Thoracic aorta (tissue), 2 donors: ENCODE measurements at places on chromosomes 3 and 15. TPM values are rescaled to one million over a fixed set of nuclear protein-coding genes. Genes with fewer than 3 reads are reported as not detected.

IGSF11 gene
- 0.71 TPM for total RNA-seq

PAQR5 gene
- 6.1 TPM for total RNA-seq

ANO10 gene
- total RNA-seq, result 22.4 TPM

VGLL3 gene
- total RNA-seq, result 45.6 TPM

FAM98B gene
- 14.0 TPM for total RNA-seq

BCL6 gene
- 169 TPM for total RNA-seq

C2CD4A gene
- 1.8 TPM for total RNA-seq

GPR176 gene
- total RNA-seq, result 88.0 TPM

LSMEM2 gene
- total RNA-seq, result not detected

CEP70 gene
- total RNA-seq, result 18.4 TPM

FRMD5 gene
- total RNA-seq, result 0.27 TPM

C2CD4B gene
- 42.1 TPM for total RNA-seq

- no peak for DNase-seq
Observed at GRCh38 chr3:57959423-57960173, 48.6 kb upstream of the FLNB start.

DNA sequence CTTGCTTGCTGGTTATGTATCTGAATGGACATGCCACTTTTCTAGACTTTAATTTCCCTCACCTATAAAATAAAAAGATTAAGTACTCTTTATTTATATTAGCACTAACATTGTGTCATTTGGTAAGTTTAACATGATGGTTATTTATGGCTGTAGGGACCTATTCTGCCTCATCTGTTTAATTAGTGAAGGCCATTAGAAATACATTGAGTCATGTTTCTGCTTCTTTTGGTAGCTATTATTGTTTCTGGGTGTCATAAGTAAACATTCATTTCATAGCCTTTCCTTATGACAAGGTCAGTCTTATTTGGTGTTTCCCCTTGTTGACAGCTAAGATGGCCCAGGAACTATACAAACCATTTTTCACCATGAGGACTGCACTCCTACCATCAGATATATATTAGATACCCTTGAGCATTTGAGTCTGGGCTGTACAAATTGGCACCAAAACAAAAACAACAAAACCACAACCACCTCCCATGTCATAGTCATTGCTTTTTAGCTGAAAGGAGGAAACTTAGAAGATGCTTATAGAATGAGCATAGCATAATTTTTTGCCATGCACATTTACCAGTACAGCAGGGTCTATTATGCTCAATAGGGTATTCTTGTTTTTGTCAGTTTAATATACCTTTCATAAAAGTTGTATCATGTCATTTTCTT is 39.3 kb downstream of the SRP14 start:
- DNase-seq, result no peak

DNA sequence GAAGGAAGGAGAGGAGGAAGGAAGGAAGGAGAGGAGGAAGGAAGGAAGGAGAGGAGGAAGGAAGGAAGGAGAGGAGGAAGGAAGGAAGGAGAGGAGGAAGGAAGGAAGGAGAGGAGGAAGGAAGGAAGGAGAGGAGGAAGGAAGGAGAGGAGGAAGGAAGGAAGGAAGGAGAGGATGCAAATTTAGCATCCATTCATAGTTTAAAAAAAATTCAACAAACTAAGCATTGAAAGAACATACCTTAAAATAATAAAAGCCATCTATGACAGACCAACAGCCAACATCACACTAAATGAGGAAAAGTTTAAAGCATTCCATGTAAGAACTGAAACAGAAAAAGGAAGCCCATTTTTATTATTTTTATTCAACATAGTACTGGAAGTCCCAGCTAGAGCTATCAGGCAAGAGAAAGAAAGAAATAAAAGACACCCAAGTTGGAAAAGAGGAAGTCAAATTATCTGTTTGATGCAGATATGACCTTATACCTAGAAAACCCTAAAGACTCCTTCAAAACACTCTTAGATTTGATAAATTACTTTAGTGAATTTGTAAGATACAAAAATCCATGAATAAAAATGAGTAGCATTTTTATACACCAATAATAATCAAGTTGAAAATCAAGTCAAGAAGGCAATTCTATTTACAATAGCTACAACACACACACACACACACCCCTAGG is 52.2 kb upstream of the FXR1 start:
- no peak for DNase-seq

DNA sequence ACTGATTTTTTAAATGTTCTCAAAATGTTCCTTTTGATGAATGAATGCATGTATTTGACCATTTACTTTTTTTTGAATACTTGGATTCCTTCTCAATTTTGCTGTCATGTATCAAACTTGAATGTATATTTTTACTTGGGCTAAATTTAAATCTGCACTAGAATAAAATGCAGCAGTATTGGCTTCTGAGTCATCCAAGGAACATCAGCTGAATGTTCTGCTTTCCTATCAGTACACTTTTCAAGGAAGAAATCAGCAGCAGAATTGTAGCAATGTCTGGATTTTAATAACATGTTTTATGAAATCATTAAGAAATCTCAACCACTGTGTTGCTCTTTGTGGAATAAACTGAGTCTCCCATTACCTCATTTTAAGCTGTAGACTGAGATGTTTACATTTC is 57.0 kb upstream of the COL6A6 start:
- DNase-seq, result no peak

GRCh38 chr3:13095408-13095937 is 22.2 kb upstream of the IQSEC1 start:
- no peak for DNase-seq

GRCh38 chr15:60363903-60364611 is 33.7 kb downstream of the ANXA2 start:
- DNase-seq, result no peak

DNA sequence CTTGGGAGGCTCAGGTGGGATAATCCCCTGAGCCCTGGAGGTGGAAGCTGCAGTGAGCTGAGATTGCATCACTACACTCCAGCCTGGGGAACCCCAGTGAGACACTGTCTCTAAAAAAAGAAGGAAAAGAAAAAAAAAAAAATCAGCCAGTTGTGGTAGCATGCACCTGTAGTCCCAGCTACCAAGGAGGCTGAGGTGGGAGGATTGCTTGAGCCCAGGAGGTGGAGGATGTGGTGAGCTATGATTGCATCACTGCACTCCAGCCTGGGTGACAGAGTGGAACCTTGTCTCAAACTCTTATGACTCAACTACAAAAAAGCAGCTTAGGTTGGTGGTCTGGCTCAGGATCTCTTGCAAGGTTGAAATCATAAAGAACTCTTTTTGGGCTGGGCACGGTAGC is 19.3 kb upstream of the GPX1 start:
- no peak for DNase-seq

DNA sequence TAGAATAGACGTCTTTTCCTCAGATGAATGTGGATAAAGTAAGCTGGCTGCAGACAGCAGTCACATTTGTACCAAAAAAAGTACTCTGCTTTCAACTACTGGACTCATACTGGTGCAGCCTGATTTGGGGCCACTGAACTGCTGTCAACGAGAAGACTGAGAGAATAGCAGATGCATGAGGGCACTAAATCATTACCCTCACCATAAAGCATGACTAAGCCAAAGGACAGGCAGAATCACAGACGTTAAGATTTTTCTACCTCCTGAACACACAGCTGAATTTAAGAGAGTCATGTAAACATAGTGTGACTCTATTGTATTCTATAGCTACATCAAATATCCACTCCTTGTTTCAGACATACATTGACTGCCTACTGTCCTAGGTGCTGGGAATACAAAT is 67.8 kb upstream of the CDAN1 start:
- no peak for DNase-seq

- DNase-seq, result no peak
Observed at GRCh38 chr15:56490461-56490860, 25.5 kb upstream of the MNS1 start.

DNA sequence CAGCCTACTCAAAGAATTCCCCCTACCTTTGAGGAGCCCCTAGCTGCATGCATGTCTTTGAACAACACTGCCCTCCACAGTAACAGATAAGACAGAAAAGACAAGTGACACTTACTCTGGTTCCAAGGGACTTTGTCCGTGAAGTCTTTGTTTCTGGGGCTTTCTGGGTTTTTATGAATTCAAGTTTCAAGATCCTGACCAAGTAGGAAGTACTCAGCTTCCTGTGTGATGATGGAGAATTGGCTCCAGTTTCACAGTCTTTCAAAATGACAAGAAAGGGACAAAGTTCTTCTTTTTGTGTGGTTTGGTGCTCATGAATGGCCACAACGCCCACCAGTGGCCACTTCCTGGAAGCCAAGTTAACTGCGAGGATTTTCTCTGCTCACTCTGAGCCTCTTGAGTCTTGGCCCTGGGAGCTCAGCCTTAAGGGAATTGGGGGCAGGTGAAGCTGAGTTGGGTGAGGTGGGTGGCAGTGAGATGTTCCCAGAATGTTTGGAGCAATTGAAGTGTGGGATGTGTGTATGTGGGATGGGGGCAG is at the start of gene CCR1:
Gene CCR1 (minus strand): TSS at position 147 of the 538 bp plus-strand sequence. CDS start 4,000 bp downstream, outside the sequence.
- DNase-seq, result no peak

DNA sequence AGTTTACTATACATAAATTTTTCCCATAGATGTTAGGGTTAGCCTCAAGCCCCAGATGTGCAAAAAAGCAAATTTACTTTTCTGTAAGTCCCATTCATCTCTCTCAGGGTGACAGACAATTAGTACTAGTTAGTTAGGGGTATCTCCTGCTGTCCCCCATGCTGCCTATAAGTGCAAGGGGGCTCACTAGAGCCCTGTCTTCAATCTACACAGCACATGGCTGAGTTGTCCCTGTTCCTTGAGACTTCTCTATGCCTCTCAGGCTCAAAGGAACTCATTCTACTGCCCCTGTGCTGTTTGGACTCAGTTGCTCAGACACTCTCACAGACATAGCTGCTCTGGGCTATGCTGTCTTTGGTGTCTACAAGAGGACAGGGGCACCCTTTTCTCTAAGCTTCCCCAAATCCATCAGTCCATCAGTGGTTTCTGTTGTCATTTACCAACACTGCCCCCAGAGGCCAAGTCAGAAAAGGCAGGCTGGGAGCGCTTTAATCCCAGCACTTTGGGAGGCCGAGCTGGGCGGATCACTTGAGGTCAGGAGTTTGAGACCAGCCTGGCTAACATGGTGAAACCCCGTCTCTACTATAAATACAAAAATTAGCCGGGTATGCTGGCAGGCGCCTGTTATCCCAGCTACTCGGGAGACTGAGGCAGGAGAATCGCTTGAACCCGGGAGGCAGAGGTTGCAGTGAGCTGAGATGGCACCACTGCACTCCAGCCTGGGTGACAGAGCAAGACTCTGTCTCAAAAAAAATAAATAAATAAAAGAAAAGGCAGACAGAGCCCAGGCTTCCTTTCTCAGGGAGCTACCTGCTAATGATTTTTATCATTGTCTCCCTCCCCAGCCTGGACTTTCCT is 31.4 kb upstream of the PRTG start:
- DNase-seq, result no peak

DNA sequence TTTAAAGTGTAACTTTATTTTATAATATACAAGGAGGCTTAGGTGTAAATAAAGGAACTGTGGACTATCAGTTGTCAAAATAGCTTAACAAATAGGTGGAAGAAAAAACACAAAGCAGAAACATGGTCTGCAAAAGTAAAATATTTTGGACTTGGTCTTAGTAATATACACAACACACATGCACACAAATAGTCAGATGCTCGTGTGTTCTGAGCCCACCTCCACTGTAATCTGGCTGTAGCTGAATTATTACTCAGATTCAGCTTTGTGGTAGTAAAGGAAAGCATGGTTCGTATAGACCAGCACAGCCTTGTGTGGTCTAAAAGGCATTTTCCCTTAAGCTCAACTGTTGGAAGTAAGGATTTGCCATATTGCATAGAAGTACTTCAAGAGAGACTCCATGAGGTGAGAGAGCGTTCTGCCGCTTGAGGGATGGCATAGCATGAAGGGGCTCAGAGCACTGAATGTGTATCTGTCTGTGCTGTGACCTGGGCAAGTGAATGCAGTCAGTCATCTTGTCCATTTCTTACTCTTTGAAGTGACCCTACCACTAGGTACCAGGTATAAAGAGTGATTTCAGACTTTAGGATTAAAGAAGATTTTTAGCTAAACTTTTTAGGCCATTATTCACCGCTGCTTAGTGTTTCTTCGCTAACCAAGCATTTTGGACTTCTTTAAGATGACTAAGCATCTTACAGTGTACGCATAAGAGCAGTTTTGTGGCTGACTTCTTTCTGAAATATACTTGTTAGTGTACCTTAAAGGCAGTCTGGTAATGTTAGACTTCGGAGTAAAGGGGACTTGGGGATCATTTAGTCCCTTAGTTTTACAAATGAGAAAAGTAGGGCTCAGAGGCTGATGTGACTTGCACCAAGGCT is 15.2 kb downstream of the TPM1 start:
- DNase-seq, result no peak

GRCh38 chr15:40130799-40131502 is 22.3 kb upstream of the BMF start:
- DNase-seq, result no peak

DNA sequence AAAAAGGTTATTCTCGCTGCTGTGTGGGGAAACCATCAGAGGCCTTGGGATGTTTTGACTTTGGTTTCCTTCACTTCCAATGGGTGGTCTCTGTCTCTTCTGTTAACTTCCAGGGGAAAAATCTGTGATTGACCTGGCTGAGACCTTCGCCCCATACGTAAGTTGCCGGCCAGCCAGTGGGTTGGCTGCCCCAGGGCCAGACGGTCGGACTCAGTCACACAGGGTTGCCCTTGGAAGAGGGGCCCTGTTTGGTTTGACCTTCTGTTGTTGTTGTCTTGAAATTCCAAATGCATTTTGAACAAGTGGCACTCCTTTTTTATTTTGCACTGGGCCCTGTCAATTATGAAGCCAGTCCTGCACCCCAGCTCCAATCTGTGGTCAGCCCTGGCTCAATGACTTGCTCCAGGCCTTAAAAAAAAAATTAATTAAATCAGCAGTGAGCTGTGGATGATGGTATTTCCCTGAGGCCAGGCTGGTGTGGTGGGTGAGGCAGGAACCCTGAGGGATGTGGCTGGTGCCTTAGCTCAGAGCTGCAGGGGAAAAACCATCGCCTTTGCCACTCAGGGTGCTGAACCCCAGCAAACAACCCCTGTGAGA is 4.5 kb downstream of the FAM107A start:
- no peak for DNase-seq

- no peak for DNase-seq
Observed at GRCh38 chr3:120821426-120821825, 78.9 kb downstream of the GTF2E1 start.

DNA sequence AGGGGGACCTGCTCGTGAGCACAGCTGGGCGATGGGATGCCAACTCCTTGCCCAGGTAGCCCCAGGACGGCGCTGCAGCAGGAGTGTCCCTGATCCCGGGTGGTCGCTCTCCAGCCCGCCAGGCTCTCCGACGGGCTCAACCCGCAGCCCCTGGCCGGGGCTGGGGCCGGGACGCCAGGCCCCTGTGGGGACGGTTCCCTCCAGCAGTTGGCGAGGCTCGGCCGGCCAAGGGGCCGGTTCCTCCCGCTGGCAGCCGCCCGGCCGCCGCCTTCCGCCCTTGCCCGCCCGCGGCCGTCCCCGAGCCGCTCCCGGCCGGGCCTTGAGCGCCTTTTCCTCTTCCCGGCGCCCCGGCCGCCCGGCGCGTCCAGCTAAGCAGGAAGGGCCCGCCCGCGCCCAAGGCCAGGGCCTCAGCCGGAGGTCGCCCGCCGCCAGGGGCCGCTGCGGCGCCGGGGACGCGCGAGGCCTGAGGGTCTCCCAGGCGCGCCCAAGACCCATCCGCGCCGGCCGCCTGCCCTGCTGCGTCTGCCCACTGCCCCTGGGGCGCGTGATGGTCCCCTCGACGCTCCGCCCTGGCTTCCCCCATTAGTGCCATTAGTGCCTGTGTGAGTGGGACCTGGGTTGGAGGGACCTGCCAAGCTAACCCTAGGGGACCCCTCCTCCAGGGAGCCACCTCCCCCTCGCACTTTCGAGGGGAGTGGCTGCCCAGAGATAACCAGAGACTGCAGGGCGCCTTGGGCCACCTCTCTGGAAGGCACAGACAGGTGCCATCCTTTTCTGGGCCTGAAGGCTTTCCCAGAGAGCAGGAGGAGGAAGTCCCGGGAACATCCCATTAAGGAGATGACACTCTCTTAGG is 106.4 kb downstream of the FBLN2 start:
- DNase-seq, result no peak
